ENCODE measurements at places on chromosomes 1 and 21.

GRCh38 chr1:71041806-71042205, 5.8 kb downstream of the PTGER3 start:
- no peak for DNase-seq

- no peak for DNase-seq
Measured at GRCh38 chr21:25408666-25409065, 198.6 kb downstream of the MRPL39 start.

- no peak for DNase-seq
Measured at GRCh38 chr1:9435153-9435636, 104.1 kb upstream of the SLC25A33 start.

GRCh38 chr21:42312626-42313104, 2.5 kb downstream of the TFF3 start:
- no peak for DNase-seq

DNA sequence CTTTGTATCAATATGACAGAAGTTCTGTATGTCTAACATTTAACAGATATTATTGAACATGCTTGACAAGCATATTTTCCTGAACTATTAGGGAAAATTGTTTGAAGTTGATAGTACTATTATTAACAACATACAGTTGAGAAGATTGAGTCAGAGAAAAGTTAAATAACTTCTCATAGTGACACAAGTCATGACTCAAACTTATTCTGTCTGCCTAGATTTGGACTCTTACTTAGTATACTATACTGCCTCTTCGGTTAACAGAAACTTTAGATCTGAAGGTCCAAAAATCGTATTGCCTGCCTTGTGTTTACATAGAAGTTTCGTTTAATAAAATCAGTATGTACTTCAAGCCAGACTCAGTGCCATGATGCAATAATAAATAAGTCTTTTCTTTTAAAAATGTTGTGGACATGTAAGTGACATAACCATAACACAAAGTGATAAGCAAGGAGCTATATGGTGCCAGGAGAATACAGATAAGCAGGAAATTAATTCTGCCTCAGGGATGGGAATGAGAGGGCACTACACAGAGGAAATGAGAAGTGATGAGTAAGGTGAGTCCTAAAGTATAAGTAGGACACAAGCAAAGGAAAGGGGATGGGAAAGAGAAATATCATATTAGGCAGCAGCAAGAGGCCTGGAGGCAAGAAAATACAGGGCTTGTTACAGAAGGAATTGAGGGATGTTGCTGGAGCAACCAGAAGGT, 48.1 kb downstream of the LHX9 start:
- DNase-seq: no peak

- DNase-seq: no peak
Measured at GRCh38 chr1:38680801-38681510, 178.6 kb downstream of the RRAGC start.

GRCh38 chr1:110671361-110671760, 3.4 kb downstream of the KCNA3 start:
- DNase-seq: no peak

DNA sequence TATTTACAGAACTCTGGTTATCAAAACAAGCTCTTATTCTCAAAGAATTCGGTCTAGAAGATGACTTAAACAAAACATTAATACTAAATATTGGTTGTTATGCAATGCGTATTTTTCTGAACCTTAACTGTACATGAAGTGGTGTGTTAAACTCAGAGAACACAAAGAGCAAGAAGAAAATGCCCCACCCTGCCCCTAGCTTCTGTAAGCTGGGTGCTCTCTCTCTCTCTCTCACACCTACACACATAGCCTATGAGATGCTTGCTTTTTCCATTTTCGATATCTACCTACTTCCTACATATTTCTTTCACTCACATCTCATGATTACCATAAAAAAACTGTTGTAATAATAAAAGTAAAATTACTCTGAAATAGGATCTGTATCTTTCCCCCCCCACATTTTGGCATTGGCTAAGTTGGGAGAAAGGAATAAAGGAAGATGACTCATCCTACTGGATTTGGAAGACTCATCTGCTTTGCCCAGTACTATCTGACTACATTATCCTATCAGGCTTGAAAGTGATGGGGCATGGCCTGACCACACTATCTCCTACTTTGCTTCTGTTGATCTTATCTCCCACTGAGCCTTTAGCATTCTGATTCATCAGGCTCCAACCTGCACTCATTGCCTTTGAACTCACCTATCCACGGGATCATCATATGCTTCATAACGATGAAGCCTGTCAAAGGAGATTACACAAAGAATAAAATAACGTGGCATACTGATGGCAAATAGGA, 2.9 kb downstream of the CRYZ start:
- DNase-seq: no peak

DNA sequence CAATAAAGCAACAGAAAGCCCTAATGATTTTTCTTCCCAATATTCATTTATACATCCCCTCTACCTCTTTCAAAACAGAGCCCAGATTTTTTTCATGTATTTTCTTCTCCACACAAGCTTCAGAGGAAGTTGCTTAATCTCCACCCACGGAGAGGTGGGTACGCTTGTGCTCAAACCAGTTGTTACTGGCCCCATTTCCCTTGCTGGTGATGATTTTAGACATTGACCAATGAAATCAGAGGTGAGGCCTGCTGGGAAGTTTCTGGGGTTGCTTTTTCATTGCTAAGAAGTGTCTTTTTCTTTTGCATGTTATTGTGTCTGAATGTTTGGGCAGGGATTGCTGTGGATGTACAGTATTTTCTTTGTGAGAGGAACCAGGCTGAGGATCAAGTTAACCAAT, 448.1 kb upstream of the B3GALT2 start:
- no peak for DNase-seq

GRCh38 chr1:31064718-31065309, 703 bp downstream of the PUM1 start:
- no peak for DNase-seq

GRCh38 chr1:85502171-85502570, 37.2 kb upstream of the DDAH1 start:
- DNase-seq: no peak

- DNase-seq: no peak
Measured at GRCh38 chr1:38015978-38016725, 3.6 kb downstream of the UTP11 start.

- no peak for DNase-seq
Measured at GRCh38 chr1:229248821-229249817, 21.8 kb upstream of the RAB4A start.

DNA sequence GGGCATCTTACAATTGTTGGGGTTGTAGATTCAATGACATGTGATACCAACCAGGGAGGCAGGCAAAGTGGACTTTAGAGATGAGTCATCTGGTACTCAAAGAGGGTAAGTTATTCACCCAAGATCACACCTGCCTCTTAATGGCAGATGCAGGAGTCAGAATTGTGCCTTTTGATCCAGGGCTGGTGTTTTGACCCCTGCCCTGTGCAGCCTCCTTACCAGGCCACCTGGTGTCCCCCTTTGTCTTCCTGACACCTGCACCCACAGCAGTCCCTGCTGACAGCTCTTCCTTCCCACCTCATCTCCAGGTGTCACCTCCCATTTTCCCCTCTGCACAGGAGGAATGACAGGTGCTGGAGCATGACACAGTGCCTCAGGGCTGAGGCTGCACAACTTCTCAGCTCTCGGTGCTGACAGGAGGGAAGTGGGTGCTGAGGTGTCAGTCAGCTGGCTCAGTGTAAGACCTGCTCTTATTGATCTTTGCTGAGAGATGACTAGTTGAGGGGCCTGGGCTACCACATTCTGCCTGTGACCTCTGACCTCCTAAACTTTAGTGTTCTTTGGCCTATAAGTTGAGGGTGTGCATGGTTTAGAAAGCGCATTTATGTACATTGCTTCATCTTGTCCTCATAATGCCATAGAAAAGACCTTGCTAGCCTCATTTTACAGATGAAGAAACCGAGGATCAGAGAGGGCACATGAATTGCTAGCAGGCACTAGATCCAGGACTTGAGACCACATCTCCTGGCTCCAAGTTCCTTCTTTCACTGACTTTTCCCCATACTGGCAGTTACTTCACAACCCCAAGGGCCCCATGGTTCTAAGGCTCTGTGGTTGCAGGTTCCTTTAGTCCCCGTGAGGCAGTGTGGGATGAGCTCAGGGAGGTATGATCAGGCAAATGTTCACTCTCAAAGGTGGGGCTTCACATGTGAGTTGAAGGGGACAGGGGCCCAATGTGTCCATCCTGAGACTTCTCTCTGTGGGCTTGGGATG, 31.3 kb downstream of the CACNA1E start:
- no peak for DNase-seq

- DNase-seq: no peak
Measured at GRCh38 chr21:35399706-35400105, 350.6 kb upstream of the RUNX1 start.

DNA sequence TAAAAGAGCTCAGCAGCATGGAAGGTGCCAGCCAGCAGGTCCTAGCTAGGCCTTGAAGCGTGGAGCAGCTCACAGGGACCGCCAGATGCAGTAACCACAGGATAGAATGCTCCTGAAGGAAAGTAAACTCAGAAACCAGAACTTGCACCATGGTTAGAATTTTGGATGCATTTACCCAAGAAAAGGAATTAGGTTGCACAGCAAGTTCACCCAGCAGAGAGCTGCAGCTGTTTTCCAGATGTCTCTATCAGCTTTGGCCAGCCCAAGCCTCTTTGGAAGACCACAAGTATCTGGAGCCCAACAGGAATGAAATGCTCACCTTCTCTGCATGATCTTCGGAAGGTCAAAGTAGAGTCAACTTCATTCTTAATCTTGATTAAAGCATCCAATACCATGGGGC, 21.0 kb upstream of the ATP13A2 start:
- no peak for DNase-seq

DNA sequence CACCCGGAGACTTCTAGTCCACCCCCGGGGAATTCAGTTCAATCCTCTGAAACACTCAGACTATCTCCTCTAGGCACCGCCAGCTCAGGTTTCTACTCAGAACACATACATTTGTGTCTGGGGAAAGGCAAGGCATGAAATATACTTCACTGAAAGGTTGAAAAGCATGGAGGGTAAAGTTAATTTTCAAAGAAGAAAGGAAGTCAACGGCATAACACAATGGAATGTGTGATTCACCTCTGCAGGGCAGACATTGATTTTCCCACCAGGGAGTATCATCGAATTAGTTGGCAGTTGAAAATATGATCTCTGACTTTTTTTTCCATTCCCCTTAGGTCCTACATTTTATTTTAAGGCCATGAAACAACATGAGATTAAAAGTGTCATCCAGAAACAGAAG, 669.4 kb downstream of the SMYD3 start:
- DNase-seq: no peak

DNA sequence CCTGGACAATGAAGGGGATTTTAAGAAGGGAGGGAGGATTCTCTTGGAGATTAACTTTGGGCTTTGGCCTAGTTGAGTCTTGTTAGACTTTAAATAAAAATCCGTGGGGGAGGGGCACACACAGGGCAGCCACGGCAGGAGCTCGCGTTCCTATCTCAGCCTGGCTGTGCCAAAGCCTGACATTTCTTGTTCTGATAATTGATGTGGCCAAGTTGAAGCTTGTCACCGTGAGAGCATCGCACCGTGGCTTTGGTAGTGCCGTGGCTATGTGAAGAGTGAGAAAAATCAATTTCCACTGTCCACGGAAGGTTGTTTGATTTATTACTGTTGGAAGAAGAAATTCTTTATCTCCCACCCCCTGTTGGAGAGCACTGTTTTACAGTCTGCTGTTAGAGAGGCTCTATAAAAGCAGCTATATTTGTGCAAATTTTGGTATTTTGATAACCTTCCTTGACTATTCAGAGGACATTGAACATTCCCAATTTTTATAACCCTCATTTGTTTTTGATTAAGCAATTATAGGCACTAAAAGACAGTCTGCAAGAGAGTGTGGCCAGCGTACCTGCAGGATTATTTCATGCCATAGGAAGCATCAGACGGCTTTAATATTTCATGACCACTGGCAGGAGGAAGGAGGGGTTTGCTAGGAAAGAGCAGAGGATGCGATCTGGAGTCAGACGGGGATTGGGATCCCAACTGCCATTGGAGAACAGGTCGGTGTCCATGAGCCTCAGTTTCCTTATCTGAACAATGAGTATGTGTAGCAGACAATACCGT, 160.7 kb downstream of the KAZN start:
- DNase-seq: no peak

DNA sequence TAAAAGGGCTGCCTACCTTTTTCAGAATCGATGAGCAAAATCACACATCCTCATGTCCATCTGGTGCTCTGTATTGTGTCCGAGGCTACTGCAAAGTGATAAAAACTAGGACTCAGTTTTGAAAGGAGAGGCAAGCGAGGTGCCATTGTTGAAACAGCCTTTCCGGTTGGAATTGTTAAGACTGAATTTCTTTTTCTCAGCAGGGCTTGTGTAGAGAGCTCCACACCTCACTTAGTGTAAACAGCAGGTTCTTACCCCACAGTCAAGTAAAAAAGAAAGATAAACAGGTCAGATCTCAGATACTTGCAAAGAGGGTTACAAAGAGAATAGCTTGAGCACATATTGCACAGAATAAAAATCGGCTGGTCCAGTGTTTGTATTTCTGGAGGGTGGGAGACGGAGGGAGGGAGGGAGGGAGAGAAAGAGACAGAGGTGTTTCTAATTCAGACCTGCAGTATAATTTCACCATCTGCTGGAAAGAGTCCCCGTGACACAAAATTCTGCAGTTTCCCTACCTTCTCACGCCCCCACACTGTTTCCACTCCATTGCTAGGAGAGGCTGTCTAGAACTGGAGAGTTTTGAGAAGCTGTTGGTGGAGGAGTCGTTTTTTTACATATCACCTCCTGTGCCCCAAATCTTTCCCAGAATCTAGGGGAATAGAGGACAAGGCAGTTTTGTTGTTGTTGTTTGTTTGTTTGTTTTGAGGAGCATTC, 82.5 kb downstream of the EDEM3 start:
- DNase-seq: no peak

GRCh38 chr1:169644297-169644696, 14.4 kb upstream of the SELP start:
- no peak for DNase-seq

- no peak for DNase-seq
Measured at GRCh38 chr1:80171631-80172030, 1165.1 kb upstream of the ADGRL4 start.

DNA sequence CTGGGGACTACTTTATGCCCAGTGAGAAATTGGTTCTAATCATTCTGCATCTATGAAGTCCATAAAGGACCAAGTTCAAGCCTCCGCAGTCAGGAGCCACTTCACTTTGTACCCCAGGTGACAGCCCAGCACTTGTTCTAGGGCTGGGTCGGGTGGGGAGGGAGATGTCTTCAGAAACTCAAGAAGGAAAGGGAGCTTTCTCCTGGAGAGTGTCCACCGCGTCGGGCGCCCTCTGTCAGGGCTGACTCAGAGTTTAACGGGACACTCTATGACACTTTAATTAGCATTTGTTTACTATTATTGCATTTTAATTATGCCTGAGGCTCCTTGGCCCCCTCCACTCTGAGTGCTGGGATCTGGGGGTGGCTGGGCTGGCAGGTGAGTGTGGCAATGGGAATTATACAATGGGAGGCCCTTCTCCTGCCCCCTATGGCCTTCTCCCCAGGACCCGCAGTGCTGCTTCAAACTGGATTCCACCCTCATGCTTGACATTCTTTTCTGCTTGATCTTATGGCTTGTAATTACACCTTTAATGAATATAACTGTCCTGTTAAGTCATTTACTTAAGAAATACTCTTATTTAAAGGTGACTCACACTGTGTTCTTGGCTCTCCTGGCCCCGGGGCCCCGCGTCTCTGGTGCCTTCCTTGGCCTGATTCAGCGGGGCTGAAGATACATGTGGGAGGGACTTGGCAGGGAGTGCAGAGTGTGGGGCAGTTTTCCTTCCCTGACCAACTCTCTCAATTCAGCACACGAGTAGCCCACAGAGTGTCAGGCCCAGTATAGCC, 136.6 kb downstream of the PLXNA2 start:
- DNase-seq: no peak

GRCh38 chr1:89938171-89939055, 56.5 kb upstream of the ZNF326 start:
- no peak for DNase-seq

All from iPS DF 19.7 (cell line).